DND-41 (cell line): ENCODE measurements at places on chromosomes 6 and 20.

DNA sequence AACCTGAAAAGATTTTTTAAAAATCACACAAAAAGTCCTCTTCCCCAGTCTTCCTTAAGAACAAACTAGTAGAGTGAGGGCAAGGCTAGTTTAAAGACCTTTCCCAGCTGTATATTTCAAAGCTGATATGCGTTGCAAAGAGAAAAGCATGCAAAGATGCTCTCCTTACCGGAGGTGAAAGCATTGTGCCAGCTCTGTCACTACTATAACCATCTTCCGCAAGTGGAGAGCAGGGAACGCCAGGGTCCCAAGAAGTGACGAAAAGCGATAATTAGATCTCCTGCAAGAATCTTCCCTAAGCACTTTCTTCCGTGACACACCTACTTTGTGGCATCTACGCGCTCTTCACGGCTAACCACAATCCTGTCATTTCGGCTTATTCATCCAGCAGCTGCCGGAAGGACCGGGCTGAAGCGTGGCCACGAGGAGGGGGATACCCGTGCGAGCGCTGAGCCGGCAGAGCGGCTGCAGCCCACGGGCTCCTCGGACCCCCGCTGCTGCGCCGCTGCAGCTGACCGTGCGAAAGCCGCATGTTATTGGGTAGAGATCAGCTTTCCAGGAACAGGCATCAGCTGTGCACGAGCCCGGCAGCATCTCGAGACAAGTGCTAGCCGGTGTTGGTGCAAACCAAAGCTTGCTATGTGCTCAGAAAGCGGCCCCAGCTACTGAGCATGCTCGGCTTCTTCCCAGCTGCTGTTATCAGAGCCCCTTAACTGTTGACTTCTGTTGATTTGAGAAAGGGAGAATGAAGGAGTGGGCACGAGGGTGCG lies 57.2 kb upstream of the ARHGAP18 start:
- peak; percentile 86 for DNase-seq

- no peak for DNase-seq
These were observed 13.4 kb upstream of the BNIP5 start for GRCh38 chr6:36350082-36350481.

- DNase-seq, result no peak
These were observed 175.5 kb downstream of the ATXN1 start for GRCh38 chr6:16585805-16586204.

DNA sequence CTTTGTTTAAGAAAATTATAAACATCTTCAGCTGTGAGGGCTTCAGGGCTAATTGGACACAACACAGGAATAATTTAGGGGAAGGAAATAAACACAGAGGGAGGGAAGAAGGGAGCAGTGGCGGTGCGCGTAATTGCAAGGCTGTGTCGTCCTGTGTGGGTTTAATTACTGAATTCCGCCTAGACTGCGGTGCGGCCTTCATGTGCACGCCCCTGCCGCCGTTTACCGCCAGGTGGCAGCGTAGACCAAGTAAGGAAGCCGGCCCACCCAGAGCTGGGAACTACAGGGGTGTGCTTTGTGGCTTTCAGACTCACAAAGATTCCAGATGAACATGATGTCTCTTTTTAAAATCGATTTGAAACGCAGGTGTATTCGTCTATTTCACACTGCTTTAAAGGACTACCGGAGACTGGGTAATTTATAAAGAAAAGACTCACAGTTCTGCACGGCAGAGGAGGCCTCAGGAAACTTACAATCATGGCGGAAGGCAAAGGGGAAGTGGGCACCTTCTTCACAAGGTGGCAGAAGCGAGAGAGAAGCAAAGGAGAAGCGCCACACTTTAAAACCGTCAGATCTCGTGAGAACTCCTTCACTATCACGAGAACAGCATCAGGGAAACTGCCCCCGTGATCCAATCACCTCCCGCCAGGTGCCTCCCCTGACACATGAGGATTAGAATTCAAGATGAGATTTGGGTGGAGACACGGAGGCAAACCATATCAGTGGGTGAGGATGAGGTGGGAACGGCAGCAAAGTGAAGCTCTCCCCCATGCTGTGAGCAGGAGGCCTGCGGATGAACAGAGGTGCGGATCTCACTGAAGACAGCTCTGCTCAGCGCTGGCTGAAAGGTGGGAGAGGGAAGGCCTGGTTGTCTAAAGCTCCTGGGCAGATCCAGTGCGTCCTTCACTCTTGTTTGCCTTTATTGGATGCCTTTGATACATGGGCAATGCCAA lies 222.0 kb upstream of the PDE10A start:
- peak; percentile 81 for DNase-seq

DNA sequence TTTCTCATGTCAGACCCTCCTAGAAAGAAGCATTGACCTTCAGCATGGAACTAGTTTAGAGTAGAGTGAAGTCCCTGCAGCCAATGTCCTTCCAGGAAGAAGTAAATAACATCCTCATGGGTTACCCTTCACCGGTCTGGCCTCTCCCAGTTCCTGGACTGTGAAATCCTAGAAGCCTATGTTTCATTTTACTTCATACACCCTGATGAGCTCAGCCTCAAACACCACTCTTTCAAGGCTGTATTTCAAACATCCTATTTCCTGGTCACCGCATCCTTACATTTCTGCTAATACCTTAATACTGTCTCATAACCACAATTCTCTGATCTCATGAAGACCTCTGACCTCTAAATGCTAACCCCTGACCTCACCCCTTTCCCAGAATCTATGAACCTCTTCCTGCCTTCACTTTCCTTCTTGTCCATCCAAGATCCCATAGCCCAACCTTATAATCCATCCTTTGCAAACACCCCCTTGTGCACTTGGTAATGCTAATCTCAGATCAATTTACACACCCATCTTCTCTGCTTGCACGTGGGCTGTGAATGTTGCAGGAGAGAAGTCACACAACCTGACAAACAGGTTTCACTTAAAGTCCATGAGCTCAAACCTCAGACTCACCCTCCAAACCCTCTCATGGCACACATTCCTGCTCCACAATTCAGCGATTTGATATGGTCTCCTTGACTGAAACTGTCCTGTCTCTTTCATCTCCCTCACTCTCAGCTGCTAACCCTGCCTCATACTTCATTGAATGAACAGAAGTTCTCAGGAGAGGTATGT lies 30.2 kb downstream of the SLC2A10 start:
- no peak for DNase-seq

DNA sequence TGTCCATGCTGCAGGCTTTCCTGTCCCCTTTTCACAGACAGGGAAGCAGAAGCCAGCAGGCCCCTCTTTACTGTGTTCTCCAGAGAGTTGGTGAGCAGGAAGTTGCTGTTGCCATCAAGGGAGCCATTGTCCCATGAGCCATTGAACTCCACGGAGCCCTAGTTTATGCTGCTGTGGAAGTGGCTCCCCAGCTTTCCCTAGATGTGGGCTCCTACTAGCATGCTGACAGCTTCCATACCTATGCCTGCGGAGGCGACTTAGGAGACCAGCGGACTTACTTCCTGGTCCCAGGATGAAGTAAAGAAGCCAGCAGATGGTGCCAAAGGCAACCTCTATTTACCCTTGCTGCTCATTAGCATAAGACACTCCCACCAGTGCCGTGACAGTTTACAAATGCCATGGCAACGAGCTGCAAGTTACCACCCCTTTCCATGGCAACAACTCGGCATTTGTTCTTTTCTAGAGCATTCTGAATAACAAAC lies 30.8 kb upstream of the FKBP1A start:
- DNase-seq, result peak; percentile 46

DNA sequence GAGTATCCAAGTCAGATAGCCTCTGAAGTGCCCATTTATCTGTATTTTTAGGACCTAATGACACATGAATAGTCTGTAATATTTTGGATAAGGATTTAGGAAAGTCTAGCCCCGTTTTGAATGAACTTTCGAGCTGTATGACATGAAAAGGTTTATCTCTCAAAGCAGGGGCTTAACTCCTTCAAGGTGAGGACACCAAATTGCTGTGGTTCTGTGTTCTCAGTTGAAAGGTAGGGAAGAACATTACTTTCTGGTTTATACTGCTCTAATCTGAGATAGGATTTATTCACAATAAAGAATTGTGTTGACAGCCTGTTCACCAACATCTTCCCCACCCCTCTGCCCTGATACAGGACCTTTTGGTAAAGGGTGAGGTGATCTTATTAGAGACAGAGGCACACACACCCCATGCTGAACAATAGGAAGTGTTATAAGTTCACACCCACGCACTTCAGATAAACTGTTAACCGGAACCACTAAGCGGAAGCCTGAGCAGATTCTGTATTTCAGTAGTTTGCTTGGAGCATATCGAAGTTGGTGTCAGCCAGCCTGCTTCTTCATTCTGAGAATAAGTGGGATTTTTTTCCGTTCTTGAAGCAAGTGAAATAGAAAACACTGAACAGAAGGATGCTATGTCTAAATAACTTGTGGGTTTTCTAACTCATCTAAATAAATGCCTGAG lies 223.3 kb downstream of the TMEM242 start:
- DNase-seq, result no peak

- no peak for DNase-seq
These were observed 6.5 kb downstream of the HIVEP2 start for GRCh38 chr6:142938510-142938909.

GRCh38 chr6:63600136-63600535 lies 27.9 kb downstream of the LOC128125822 start:
- DNase-seq, result no peak

DNA sequence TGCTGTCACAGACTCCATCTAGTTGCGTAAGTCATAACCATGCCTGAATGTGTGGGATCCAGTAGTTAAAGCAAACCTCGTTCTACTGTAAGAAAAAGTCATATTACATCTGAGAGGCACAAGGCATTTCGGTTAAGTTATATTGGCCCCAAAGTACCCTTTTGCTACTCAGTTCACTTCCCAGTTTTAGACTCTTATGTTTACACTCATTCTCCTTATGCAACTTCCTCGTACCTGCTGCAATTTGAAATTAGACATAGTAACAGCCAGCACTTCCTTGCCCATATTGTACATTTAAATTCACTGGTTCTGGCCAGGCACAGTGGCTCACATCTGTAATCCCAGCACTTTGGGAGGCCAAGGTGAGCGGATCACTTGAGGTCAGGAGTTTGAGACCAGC lies 37.0 kb downstream of the PEX7 start:
- DNase-seq, result no peak

GRCh38 chr20:14687313-14687712 lies 349.9 kb upstream of the FLRT3 start:
- no peak for DNase-seq

GRCh38 chr6:106473812-106474211 lies 113.3 kb downstream of the CRYBG1 start:
- DNase-seq, result no peak

GRCh38 chr20:51687108-51687507 lies 81.1 kb downstream of the ATP9A start:
- DNase-seq, result no peak

GRCh38 chr6:57421503-57421902 lies 104.1 kb downstream of the PRIM2 start:
- no peak for DNase-seq

DNA sequence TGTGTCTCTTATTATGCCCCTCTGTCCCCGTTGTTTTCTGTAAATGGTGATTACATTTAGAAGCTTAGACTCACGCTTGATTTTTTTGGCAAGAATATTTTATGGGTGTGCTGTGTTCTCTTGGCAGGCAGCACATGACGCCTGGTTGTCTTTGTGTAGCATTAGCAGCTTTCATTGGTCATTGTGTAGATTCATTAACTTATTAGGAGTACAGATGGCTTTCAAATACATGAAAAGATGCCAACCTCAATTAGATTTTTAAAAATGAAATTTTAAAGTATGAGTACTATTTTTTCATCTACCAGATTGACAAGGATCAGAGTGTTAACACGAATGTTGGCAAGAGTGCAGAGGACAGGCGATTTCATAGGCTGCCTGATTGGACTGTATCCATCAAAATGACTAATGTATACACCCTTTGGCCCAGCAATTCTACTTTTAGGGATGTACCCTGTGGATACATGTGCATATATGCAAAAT lies 15.2 kb downstream of the COX4I2 start:
- no peak for DNase-seq

DNA sequence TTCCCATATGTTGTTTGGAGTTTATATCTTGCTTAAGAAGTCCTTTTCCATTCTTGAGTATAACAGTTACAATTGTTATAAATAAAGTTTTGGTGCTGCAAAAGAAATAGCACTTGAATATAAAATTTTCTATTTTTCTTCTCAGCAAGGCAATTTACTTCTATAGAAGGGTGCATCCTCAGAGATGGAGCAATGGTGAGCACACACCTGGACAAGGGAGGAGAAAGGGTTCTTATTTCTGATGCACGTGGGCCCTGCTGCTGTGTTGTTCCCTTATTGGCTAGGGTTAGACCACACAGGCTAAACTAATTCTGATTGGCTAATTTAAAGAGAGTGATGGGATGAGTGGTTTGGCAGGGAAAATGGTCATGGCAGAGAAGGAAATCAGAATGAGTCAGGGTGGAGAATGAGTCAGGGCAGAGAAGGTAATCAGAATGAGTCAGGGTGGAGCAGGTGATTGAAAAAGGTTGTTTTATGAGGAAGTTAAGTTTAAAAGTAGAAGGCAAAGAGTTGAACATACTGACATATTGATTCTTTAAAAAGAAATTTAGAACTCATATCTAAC lies 38.0 kb downstream of the CST8 start:
- DNase-seq, result no peak

DNA sequence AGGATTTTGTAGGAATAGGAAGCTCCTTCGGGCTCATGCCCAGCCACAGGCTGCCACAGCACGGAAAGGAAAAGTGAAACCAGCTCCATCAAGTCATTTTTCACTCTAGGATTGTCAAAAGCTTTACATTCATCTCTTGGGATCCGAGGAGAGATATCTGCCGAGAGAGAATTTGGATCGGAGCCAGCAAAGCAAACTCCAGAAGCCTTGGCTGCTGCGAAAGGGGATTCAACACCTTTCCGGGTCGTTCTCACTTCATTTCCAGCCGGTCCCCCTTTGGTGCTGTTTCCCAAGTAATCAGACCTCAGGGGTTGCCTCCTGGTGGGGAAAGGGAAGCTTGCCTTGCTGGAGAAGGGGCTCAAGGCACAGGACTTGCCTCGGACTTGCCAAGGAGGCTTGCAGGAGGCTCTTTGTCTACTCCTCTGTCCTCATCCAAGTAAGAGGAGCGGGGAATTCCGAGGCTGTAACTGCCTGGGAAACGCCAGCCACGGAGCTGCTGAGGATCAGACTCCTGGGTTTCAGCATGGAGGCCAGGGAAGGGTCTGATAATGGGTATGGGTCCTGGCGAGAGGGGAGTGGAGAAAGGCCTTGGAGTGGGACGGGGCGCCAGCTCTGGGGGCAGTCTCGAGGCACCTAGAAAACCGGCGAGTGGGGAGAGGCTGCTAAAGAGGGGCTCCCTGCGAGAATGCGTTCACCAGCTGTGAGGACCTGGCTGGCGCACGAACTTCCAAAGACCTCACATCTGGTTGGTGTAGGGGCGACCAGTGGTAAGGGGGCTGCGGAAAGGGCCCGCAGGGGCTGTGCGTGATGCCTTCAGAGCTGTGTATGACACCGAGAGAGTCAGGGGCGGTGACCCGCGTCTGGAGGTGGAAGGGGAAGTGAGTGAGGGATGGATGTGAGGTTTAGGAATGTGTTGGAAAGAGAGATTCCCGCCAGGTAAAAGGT lies 702 bp downstream of the ETV7 start:
- DNase-seq, result peak; percentile 12
